ENCODE measurements at places on chromosomes 2 and 18.

DNA sequence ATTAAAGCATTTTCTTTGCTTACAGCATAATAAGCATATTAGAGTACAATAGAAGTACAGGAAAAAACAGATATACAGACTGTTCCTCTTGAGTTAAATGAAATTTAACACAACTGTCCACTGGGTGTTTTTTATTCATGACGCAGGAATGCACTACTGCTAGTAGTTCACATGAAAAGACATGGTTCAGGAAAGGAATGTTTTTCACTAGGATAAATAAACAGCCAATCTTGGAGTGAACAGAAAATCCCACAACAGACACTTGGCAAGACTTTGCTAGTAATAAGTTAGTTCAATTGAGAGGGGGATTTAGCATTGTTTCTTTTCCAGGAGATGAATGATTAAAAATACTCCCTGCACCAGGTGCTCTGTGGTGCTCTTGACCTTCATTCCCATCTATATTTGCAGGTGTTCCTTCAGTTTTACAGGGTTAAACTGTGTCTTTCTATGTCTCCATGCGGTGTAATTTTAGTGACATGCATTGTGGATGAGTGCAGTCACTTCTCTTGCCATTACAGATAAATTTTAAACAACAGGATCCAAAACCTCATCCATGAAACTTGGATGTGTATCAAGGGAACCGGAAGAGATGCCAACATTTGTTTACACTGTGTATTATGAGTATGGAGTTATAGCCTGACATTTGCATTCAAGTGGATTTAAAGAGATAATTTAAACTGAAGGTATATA is 796.6 kb downstream of the DSC3 start:
- DNase-seq, result no peak

GRCh38 chr2:84487298-84487996 is 28.4 kb upstream of the SUCLG1 start:
- DNase-seq, result no peak

GRCh38 chr18:32264401-32264800 is 74.6 kb downstream of the MEP1B start:
- no peak for DNase-seq

DNA sequence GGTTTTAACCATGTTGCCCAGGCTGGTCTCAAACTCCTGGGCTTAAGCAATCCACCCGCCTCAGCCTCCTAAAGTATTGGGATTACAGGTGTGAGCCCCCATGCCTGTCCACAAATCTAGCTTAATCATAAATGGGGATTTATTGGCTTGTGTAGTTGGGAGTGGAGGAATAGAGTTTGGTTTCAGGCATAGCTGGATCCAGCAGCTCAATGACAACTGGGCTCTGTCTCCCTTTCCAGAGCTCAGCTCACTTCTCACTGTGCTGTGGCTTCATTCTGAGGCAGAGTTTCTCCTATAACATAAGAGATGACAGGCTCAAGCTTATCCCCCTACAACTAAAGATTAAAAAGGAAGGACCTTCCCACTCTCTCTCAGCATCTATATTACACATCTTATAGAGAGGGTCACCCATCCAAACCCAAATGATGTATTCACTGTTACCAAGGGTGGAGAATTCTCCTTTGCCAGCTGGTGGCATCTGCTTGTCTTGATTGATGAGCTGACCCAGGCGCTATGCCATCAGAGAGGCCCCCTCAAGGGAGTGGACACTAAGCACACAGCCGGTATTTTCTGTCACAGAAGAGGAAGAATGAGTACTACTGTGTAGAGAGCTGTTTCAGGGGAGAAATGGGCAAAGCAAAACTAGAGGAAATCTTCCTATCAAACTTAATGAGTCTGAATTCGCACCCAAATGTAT is 280.4 kb downstream of the PTPRM start:
- no peak for DNase-seq

DNA sequence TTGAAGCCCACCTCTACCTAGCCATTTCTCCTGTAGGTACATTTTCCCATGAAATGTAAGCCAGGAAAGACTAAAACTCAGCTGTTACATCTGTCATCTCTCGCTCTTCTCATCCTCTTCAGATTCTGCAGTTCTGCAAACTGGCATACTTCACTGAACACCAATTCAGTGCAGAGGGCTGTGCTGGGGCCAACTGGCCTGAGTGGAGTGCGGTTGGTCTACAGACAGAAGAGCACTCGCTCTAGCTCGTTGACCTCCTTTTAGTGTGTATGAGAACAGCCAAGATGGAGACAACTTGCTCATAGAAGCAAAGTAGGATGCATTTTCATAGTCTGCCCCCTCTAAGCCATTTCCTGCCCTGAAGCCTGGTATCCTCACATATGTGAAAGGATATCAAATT is 862.6 kb downstream of the BCL11A start:
- DNase-seq, result no peak

DNA sequence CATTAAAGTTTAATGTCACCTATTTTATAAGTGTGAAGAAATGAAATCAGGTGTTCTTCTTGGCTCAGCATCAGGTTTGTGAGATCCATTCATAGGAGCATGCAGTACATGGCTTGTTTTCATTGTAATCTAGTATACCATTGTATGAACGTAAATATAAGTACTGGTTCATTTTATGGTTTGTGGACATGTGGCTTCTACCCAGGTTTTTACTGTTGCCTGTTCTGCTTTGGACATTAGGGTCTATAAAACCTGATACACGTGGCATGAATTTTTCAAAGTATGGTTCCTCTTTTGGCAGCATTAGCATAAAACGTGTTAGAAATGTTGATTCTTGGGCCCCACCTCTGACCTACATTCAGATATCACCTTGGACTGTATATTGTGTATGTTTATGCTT is 175.5 kb downstream of the PRPF40A start:
- no peak for DNase-seq

DNA sequence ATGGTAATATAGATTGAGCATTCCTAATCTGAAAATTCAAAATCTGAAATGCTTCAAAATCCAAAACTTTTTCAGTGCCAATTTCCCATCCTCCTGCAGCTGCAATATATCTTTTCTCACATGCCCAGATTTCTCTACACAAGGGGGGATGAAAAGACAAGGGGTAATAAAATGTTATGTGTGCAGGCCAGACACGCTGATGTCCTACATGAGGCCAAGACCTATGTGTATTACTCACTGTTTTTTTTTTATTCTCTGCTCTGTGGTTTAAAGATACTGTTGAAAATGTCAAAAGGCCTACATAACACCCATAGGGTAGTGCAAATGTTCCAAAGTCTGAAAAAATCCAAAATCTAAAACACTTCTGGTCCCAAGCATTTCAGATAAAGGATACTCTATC is 41.2 kb upstream of the CWC22 start:
- DNase-seq, result no peak

GRCh38 chr2:127826047-127826446 is 15.1 kb upstream of the WDR33 start:
- DNase-seq, result no peak

- DNase-seq, result no peak
Observed at GRCh38 chr18:21309248-21309647, 67.2 kb downstream of the GREB1L start.

- DNase-seq, result no peak
Observed at GRCh38 chr2:178298785-178299212, 104.5 kb downstream of the OSBPL6 start.

GRCh38 chr2:196361606-196362326 is 190.4 kb upstream of the STK17B start:
- DNase-seq, result no peak

DNA sequence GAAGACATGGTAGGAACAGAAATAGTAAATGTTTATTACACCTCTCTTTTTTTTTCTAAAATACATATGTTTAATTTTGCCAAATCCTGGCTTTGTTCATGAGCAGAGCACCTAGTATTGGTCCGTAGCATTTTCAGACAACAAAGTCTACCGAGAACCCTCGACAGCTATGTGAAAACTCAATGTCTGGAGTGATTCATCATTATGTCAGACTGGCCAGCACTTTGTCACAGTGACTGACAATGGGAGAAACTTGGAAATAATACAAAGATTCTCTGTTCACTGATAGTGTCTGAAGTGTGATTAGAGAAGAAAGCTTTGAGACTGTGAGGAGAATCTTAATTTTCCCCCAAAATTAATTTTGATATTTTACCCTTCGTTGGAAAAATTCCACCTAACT is 143.0 kb downstream of the HNMT start:
- DNase-seq, result no peak

DNA sequence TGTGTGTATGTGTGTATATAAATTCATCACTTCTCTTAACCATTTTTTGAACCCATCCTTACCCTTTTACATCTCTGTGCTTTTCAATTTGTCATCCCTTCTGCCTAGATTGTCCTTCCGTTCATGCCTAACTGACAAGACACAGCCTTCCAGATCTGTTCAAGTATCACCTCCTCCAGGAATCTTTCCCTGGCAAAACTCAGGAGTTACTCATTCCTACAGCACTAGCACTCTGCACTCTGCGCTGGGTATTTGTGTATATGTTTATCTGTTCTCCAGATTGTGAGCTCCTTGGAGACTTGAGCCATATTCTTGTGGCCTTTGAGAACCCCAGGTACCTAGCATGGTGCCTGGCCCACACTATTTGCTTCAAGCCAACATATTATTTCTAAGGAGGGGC is 26.8 kb upstream of the ASXL2 start:
- DNase-seq, result no peak

- DNase-seq, result no peak
Observed at GRCh38 chr2:98240786-98241398, 105.4 kb upstream of the CNGA3 start.

DNA sequence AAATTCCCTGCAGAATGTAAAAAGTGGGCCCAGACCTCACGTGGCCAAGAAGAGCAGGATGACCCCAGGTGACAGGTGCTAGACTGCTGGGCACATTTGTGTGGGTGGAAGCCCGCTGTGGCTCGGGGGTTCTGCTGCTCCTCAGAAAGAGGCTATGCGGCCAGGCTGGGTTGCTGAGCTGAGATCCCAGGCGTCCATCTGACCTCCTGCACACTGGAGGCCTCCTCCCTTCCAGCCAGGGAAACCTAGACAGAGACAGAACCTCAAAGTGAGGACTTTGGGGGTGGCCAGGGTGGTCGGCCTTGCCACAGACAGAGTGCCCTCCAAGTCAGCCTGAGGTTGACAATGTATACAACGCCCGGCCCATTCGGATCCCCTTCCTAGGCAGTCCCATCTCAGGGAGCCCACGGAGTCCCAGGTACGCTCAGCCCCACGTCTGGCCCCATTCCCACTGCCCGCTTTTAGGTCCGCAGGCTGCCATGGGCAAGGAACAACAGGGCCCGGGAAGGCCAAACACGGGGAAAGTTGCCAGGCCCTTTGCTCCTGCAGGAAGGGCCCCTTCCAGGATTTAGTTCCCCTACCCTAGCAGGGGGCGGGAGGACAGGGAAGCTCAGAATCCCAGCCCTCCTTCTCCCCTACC is 75.6 kb downstream of the KIAA2012 start:
- no peak for DNase-seq

- DNase-seq, result no peak
Observed at GRCh38 chr18:75016025-75016717, 192.8 kb downstream of the PTGR3 start.

- no peak for DNase-seq
Observed at GRCh38 chr2:196696423-196697079, 57.0 kb downstream of the CCDC150 start.

GRCh38 chr18:62715436-62715758 is at the start of gene PHLPP1:
Gene PHLPP1 (plus strand): TSS chr18:62715541. CDS start chr18:62715684, 143 bp downstream.
- DNase-seq, result no peak

DNA sequence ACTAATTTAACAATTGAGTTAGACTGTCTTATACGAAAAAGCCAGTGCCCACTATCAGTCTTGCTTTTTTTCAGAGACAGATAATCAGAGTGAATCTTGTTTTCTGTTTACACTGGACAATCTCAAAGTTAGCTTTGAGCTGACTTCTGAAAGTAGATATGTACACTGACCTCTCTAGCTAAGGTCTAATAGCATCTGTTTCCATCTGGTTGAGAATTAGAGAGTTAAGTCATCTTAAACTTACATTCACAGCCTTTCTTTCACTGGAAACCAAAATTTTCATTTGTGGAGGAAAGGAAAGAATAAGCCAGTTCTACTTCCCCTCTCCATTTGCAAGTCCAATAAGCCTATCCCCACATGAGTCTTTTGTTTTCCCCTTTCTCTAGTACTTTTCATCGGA is 89.3 kb downstream of the VRK2 start:
- no peak for DNase-seq

GRCh38 chr18:44799907-44800421 is 119.3 kb downstream of the SETBP1 start:
- DNase-seq, result no peak

GRCh38 chr18:27135504-27136207 is 49.5 kb downstream of the CHST9 start:
- no peak for DNase-seq

GRCh38 chr2:112074506-112074905 is 19.4 kb downstream of the TMEM87B start:
- no peak for DNase-seq

- peak; percentile 46 for DNase-seq
Observed at GRCh38 chr2:10668402-10669012, 21.3 kb downstream of the NOL10 start.
